ENCODE measurements at places on chromosomes 11 and 22.

GRCh38 chr11:58771458-58771855, 39.7 kb upstream of the GLYAT start:
- no peak for DNase-seq

GRCh38 chr11:86158704-86159580, 85.6 kb upstream of the EED start:
- DNase-seq: no peak

GRCh38 chr22:32562916-32563315, 88.3 kb downstream of the FBXO7 start:
- DNase-seq: no peak

GRCh38 chr11:13160346-13160745, 117.2 kb upstream of the BMAL1 start:
- no peak for DNase-seq

DNA sequence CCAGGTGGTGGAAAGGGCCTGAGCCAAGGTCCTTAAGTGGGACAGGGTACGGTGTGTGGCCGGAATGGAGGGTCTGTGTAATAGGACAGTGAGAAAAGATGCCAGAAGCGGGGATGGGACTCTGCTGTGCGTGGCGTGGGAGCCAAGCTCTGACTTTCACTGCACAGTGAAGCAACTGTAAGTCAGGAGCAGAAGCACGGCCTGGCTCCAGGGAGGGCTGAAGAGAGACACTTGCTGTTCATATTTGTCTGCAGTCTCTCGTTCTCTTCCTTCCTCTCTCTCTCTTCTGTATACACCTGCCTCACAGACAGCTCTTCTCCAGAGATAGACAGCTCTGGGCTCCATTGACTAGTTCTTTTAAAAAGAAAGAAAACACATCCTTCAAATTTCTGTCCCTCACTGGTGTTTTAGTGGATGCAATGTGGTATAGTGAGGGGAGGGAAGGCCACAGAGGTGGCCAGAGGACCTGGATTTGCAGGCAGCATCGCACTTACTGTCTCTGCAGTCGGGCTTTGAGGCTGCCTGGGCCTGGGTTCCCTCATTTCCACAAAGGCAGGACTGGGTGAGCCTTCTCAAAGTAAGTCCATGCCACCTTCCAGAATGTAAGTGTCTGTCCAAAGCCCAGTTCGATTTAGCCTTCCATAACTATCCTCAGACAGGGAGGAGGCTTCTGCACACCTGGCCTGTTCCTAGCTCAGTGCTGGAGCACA, 2.1 kb downstream of the IL17RA start:
- no peak for DNase-seq

DNA sequence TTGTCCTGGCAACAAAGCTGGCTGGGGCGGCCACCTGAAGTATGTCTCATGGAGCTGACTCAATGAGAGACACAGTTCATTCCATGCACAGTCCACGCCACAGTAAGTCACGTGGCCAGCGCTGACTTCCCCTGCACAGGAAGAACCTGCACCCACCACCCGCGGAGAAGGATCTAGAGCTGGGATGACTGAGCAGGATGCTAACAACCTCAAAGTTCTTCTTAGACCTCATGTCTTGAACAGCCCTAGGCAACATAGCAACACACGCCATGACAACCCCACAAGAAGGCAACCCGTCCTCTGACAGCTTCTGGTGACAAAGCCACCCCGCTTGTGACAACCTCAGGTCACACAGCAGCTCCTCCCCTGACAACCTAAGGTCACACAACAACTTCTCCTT, 76.9 kb upstream of the B3GAT1 start:
- no peak for DNase-seq

- DNase-seq: peak; percentile 76
These were observed 8.4 kb upstream of the PMM1 start for GRCh38 chr22:41598081-41598480.

DNA sequence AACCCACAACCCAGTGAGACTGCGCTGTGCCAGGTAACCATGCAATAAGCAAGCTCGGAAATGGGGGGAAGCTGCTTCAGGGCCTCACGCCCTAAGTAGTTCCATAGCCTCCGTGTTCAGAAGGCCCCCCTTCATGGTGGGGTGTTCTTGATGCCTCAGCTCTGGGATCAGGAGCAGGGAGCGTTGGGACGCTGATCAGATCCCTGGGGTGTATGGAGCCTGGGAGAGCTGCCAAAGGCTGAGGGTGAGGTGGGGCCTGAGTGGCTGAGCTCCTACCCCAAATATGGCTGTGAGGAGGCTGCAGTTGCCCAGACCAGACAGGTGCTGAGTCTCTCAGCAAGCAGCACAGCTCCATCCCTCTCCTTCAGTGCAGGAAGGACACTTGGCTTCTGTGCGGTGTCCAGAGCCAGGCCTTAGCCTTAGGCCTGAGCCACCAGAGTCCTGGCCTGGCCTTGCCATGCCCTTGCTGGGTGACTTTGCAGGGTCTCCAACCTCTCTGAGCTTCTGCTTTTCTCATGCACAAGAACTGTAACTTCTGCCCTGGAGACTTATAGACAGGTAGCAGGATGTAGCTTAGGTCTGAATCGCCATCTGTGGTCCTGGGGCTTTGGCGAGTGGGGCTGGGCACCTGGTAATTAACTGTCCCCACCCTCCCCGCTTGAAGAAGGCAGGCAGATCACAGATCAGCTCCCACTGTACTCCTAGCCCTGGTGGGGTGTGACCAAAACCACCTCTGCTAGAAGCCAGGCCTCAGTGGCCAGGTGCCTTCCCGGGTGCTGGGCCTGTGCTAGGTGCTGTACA, 5.3 kb downstream of the MMP11 start:
- no peak for DNase-seq

- DNase-seq: peak; percentile 19
These were observed 1053.8 kb downstream of the TBC1D22A start for GRCh38 chr22:47816121-47816862.

GRCh38 chr11:132607575-132607974, 924.7 kb downstream of the OPCML start:
- DNase-seq: no peak

DNA sequence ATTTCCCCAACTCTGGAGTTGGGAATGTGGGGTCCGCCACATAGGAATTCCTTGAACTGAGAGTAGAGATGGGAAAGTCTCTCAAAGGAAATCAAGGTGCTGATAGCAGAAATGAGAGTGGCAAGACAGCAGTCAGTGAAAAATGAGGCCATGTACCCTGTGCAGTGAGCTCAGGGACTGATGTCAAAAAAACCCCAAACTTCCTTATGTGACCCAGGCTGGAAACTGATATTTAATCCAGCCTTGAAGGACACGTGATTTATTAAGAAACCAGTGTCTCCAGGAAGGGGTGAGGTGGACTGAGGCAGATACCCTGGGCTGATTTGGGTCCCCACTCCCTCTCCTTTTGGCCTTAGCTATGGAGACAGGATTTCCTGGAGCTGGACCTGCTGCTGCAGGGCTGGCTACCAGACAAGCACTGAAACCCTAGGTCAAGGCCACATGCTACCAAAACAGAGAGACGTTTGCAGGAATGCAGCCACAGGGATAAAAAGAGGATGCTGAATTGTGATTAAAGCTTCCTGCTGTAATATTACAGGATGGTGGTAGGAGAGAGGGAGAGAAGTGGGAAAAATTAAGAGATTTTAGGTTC, 25.3 kb upstream of the FCHSD2 start:
- no peak for DNase-seq

DNA sequence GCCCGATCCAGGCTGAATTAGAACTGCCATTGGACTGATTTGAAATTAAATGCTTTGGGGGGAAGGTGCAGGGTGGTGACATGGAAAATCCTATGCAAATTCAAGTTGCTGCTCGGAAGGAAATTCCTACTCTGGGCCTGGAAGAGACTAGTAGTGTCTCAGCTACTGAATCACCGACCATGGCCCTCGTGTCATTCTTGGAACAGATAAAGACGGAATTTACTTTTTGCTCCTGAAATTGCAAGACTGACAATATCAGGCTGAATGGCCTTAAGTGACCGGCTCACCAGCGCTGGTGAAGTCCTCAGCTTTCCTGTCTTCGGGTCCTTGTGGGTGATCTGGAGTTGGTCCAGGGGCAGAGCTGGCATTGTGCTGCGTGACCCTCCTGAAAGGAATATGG, 6.1 kb downstream of the ASCC2 start:
- DNase-seq: peak; percentile 21

DNA sequence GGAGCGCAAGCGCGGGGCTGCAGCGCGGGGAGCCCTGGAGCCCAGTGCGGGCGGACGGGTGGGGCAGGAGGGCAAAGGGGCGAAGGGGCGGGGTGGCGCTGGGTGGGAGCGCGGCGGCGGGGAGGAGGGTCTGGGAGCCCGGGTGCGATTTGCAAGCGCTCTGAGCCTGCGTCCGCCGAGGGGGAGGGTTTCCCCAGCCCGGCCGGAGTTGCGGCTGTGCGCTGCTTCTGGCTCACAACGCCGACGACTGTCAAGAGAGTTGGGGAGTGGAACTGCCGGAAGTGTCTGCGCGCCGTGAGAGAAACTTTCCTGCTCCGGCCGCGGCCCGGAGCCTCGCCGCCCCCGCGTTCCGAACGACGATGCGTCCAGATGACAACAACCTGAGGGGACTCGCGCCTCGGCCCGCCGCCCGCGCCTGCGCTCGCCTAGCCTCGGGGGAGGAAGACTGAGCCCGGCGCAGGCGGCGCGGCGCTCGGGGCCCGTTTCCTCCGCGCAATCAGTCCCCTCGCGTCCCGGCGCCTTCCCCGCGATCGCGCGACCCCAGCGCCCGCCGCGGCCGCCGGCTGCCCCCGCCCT, at the start of gene ARHGAP42:
TSS of gene ARHGAP42 (plus strand) at position 235 of the 576 bp plus-strand sequence. CDS start 391 bp downstream, outside the sequence.
- DNase-seq: peak; percentile 48

- DNase-seq: no peak
These were observed 1.5 kb upstream of the MRGPRG start for GRCh38 chr11:3220101-3220500.

GRCh38 chr11:74684661-74685060, 46.6 kb downstream of the CHRDL2 start:
- no peak for DNase-seq

GRCh38 chr11:94767701-94768601, at the start of gene AMOTL1:
AMOTL1 (plus strand) TSS chr11:94768356; CDS start chr11:94768512, 156 bp downstream.
- peak; percentile 72 for DNase-seq

GRCh38 chr11:134293119-134294113, 17.2 kb downstream of the GLB1L3 start:
- no peak for DNase-seq

- DNase-seq: no peak
These were observed 23.8 kb upstream of the SLC22A12 start for GRCh38 chr11:64566915-64567891.

Data from SJSA1 (cell line).